ENCODE measurements at places on chromosomes 7 and 10.
A peak's percentile ranks its signal among the peaks of the same experiment; 100 is the strongest.

DNA sequence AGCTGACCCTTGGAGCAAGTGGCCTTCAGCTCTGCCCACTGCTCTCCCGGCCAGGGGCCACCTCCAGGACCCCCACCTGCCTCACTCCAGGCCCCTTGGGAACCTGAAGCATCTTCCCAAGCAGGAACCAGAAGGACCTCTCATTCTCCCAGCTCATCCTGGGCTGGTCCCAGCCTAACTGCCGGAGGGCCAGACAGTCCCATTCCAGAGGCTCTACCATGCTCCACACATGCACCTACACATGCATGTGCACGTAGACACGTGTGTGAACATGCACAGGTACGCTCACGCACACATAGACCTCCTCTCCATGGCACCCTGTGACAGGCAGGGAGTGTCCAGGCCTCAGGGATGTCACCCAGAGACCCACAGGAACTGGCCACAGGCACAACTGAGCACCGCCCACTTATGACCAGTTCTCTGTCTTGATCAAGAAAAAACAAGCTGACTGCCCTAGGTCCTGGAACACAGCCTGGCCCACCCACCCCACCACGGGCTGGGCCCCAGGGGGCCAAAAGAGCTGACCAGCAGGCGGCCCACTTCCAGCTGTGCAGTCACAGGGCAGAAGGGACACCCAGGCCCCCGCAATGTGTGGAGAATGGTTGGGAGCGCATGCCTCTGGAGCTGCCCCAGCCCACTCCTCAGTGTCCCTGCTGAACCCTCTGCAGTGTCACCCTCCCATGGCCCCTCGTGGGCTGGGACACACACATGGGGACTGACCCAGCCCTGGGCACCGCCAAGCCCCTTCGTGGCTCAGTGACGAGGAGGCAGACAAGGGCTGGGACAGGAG, 43.4 kb downstream of the CAMK2B start:
- DNase-seq = no peak

DNA sequence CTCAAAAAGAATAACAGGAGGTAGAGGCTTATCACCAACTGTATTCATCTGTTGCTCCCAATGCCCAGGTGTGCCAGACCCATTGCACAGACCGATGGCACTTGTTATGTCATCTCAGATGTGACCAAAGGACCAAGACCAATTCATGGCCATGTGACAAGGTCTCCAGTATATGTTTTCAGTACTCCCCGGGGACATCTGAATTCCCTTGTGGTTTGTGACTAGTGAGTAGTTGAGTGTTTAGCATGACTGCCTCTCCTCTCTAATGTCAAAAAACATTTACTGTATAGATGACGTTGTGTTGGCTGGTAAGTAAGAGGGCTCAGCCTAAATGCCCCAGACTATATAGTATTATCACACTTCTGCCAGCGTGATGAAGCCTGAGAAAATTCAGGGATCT, 202.1 kb upstream of the SMIM30 start:
- no peak for DNase-seq

- DNase-seq = no peak
Observed at GRCh38 chr10:106775127-106775526, 389.4 kb downstream of the SORCS1 start.

GRCh38 chr7:97407106-97407505, 289.6 kb downstream of the SDHAF3 start:
- no peak for DNase-seq

DNA sequence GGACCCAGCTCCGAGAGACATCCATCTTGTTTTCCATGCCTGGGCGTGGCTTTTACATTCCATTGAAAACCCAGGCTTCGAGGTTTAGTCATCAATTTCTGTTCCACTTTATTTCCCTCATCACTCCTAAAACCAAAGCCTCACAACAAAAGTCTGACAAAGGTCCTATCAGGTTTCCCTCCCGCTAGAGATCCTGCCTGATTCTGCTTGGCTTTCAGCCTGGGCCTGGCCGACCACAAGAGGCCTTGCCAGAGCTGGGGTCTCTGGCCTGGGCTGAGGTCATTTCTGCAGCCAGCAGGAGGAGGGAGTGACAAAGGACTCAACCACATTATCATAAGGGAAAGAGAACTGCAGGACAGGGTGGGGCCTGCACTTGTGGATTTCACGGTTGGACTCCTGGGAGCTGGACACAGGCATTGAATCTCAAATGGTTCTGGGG, 167.0 kb downstream of the FANK1 start:
- DNase-seq = no peak

DNA sequence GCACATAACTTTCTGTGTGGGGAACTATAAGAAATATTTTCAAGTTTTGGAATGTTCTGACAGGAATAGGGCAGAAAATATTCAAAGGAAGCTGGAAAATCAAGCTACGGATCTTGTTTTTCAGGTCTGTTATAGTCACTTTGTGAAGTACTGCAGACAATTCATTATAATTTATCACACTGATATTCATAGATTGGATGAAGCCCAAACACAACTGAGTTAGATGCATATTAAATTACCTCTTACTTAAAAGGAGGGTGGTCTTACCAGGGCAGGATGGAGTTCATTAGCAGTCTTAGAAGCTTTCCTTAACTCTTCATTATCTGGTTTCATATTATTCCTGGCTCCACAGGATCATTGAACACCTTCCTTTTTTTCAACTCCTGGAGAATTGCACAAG, 242.3 kb downstream of the DYNC1I1 start:
- DNase-seq = no peak

- DNase-seq = no peak
Observed at GRCh38 chr10:104804880-104805279, 163.8 kb downstream of the SORCS3 start.

DNA sequence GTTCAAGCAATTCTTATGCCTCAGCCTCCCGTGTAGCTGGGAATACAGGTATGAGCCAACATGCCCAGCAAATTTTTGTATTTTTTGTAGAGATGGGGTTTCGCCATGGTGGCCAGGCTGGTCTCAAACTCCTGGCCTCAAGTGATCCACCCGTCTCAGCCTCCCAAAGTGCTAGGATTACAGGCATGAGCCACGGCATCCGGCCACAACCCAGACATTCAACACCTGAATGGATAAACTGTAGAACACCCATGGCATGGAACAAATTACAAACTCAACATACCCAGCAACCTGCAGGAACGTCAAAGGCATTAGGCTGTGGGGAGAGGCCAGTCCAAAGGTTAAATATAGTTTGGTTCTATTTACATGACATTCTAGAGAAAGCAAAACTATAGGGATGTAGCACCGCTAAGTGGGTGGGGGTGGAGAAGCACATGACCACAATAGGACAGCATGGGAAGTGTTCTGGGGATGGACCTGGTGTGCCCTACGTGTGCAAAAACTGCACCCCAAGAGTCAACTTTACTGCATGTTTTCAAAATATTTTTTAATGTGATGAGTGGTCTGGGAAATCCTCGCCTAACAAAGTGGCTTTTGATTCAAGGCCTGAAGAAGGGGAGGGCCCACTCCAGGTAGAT, 6.5 kb upstream of the PGAM2 start:
- no peak for DNase-seq

DNA sequence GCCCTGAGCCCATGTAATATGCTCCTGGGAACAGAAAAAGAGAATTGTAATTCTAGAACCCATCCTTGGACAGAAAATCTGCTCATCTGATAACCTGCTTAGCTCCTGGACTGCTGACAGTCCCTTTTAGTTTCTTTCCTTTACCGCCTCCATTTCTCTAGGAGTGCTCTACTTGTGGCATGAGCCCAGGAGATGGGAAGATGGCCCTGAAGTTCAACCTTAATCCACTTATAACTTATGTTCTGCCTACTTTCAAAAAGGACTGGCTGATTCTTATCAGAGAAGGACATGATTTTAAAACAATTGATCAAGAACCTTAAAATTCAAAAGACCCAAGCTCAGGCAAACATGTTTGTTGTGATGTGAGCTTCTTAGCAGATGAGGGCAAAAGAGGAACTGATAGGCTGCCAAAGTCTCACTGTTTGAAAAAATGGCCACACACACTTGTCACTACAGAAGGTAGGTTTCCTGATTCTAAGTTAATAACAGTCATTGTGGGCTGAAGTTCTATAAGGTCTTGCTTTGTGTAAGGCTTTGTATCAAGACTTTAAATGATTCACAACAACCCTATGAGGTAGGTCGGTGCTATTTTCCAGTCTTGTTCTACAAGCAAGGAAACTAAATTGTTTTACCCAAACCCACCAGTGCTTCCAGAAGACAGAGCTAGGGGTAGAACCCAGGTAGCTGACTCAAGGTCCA, 94.3 kb upstream of the AFAP1L2 start:
- DNase-seq = no peak

DNA sequence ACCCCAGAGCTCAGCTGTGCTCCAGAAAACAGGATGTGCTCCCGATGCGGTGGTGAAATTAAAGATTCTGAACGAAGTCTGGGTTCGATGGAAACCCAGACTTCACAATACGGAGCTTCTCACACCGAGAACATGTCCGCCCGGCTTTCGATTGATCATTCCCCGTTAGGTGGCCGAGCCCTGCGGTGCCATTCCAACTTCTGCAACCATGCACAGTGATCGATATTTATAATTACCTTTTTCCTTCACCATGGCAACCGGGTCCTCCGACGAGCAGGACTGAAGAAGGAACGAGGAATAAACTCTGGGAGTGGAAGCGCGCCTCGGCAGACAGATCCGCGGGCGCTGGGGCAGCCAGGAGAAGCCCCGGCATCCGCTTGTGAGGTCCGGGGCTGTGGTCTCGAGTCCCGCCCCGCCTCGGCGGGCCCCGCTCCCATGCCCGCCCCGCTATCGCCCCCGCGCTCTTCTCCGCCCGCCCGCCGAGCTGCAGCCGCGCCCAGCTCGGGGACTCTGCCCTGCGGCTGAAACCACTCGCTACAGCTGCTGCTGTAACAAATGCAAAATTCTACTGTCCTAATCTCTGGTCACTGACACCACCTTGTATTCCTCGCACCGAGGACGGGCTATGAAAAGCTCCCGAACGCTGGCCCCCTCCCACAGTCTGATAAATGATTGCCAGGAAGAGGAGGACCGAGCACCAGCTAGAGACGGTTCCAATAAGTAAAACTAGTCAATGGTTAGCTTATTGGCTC, 26.2 kb downstream of the ABLIM1 start:
- peak; percentile 1 for DNase-seq

DNA sequence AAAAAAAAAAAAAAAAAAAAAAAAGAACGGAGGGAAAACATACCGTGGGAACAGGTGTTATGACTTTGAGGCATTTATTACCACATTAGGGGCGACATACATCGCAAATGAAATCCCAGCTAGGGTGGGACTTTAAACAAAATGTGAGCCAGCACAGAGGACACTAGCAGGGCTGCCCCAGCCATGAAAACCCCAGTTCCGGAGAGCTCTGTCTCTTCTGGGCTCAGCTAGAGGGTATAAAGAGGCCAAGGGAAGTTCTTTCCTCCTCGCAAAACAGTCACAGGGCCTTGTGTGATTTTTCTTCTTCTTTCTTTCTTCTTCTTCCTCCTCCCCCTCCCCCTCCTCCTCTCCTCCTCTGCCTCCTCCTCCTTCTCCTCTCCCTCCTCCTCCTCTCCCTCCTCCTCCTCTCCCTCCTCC, 59.9 kb upstream of the ECHDC3 start:
- DNase-seq = no peak

GRCh38 chr10:21427804-21428481, 97.5 kb downstream of the SKIDA1 start:
- no peak for DNase-seq

DNA sequence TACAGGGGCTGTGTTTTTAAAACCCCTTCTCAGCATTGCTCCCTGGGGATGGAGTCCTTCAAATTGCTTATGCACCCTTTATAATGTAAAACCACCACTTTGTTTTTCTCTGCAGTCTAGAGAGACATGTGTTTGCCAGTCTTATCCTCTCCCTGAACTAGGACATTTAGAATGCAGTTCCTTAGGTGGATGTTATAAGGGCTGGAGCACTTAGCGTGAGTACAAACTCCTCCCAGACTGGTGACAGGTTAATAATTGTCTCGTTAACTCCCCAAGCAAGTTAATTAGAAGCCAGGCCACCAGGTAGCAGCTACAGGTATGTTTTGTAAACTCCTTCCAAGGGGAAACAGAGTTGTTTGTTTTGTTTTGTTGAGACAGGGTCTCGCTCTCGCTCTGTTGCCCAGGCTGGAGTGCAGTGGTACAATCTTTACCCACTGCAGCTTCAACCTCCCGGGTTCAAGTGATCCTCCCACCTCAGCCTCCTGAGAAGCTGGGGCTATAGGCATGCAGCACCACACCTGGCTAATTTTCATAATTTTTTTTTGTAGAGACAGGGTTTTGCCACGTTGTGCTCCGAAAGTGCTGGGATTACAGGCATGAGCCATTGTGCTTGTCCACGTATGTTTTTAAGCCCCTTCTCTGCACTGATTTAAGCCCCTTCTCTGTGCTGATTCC, 100.2 kb downstream of the FAM107B start:
- no peak for DNase-seq

DNA sequence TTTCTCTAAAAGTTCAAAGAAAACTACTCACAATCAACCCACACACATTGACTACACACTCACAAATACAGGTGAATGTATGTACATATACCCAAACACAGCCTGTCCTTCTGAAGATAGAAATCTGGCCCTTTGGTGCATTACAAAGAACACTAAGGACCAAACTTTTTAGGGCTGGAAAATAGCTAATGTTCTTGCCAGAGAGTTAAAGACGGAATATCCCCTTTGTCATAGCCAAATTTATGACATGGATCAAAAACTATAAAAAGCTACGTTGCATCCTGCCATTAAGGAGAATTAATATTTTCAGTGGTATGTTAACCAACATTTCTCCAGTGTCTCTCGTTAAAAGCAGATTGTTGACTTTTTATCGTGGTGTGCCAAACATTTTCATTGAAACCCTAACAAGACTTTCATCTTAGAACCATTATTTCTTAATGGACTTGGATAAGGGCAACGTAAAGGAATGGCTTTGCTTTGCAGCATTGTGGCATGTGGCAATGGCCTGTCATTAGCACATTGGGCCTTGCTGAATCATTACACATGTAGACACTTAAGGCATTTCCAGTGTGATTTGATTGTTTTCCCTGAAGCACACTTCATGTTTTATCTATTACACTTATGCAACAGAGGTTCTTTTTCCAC, 150.9 kb upstream of the MEOX2 start:
- no peak for DNase-seq

- no peak for DNase-seq
Observed at GRCh38 chr7:78499283-78499682, 700.7 kb downstream of the PHTF2 start.

GRCh38 chr10:100810091-100810834, 64.9 kb downstream of the PAX2 start:
- DNase-seq = no peak

DNA sequence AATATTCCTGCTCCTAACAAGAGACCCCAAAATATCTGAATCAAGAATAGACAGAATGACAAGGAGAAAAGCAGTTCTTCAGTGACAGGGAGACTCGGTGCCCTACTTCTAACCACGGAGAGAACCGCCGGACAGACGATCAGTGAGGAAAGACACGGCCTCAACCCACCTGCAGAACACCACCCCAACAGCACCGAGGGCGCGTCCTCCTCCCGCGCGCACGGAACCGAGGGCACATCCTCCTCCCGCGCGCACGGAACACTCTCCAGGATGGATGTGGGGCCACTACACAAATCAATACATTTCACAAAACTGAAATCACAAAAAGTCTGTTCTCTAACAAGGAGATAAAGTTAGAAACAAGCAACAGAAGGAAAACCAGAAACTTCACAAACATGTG, 9.7 kb upstream of the ADAM8 start:
- no peak for DNase-seq

Data from NCI-H1694 treated with DMSO at 0.1 percent for 48 hours (cell line).